ENCODE measurements at places on chromosomes 6 and 20.

GRCh38 chr20:46139266-46139889 lies 21.3 kb downstream of the CD40 start:
- DNase-seq, result no peak

- no peak for DNase-seq
Measured at GRCh38 chr6:128311944-128312570, 208.3 kb downstream of the PTPRK start.

- DNase-seq, result no peak
Measured at GRCh38 chr6:41781366-41781730, 766 bp downstream of the PRICKLE4 start.

- DNase-seq, result peak; percentile 71
Measured at GRCh38 chr20:63553933-63554290, at the start of gene FNDC11. TSS of gene FNDC11 (plus strand) at chr20:63554159. CDS start at chr20:63555664, 1,505 bp downstream.

Data from activated CD8-positive, alpha-beta memory T cell treated with anti-CD3 and anti-CD28 coated beads, Interleukin-2, amount 50 U/mL, for 48 hours (primary cell).